ENCODE measurements at places on chromosomes 5 and 9. TPM values are rescaled to one million over a fixed set of nuclear protein-coding genes. Genes with fewer than 3 reads are reported as not detected.

Gene NPDC1
- 245 TPM for polyA plus RNA-seq

Gene MARCOL
- 0.14 TPM for polyA plus RNA-seq

Gene NIPSNAP3A
- polyA plus RNA-seq, result 72.8 TPM

Gene NTNG2
- polyA plus RNA-seq, result 9.4 TPM

Gene KIAA0825
- 2.9 TPM for polyA plus RNA-seq

Gene SCGB3A2
- 0.54 TPM for polyA plus RNA-seq

Gene PAEP
- not detected for polyA plus RNA-seq

Gene MEGF10
- 18.5 TPM for polyA plus RNA-seq

Gene PCDHGA10
- polyA plus RNA-seq, result 32.4 TPM

Gene KLHL9
- 37.8 TPM for polyA plus RNA-seq

Gene STKLD1
- polyA plus RNA-seq, result 2.5 TPM

Measured in spinal cord (tissue), 10 donors.